Vein endothelial cell (primary cell): ENCODE measurements at places on chromosomes 6 and 20. TPM values are rescaled to one million over a fixed set of nuclear protein-coding genes. Genes with fewer than 3 reads are reported as not detected.

OTOR gene
- not detected in 2 replicates for total RNA-seq

GSTA3 gene
- not detected in 2 replicates for total RNA-seq

DSN1 gene
- total RNA-seq: 13.1 and 19.2 TPM in 2 replicates

MPIG6B gene
- total RNA-seq: not detected in 2 replicates

KCNK5 gene
- not detected in 2 replicates for total RNA-seq

KCNK15 gene
- total RNA-seq: not detected in 2 replicates

SIM1 gene
- 0.19 and 0.33 TPM in 2 replicates for total RNA-seq

EDEM2 gene
- 44.0 and 46.4 TPM in 2 replicates for total RNA-seq

FNDC1 gene
- total RNA-seq: under 0.01 TPM in 1 of 2 replicates, not detected in the other

GFRA4 gene
- not detected in 2 replicates for total RNA-seq

TFAP2D gene
- total RNA-seq: not detected in 2 replicates

FHL5 gene
- not detected in 2 replicates for total RNA-seq

SLC32A1 gene
- total RNA-seq: not detected in 2 replicates

DNAH8 gene
- under 0.01 TPM in 2 replicates for total RNA-seq

FOXF2 gene
- 0.10 TPM in 1 of 2 replicates, not detected in the other for total RNA-seq

TINAG gene
- total RNA-seq: not detected in 2 replicates

AGER gene
- 0.48 TPM in 1 of 2 replicates, not detected in the other for total RNA-seq

SRSF12 gene
- 0.29 TPM in 1 of 2 replicates, not detected in the other for total RNA-seq

ARMH2 gene
- not detected in 2 replicates for total RNA-seq

OR12D3 gene
- not detected in 2 replicates for total RNA-seq

WASF1 gene
- 13.6 and 17.3 TPM in 2 replicates for total RNA-seq

TRDN gene
- total RNA-seq: not detected in 2 replicates

TAAR2 gene
- total RNA-seq: not detected in 2 replicates

KCNG1 gene
- total RNA-seq: 2.0 and 2.5 TPM in 2 replicates

QKI gene
- total RNA-seq: 313 and 318 TPM in 2 replicates

PRKN gene
- 0.76 and 1.6 TPM in 2 replicates for total RNA-seq
